ENCODE measurements at places on chromosomes 12 and 14.
A peak's percentile ranks its signal among the peaks of the same experiment; 100 is the strongest.

GRCh38 chr14:49494836-49495235 is 91.3 kb downstream of the RPS29 start:
- DNase-seq, result no peak

GRCh38 chr12:102955926-102956737 is 1.3 kb upstream of the ASCL1 start:
- DNase-seq, result no peak

GRCh38 chr12:87988534-87988933 is 40.7 kb downstream of the C12orf50 start:
- peak; percentile 64 for DNase-seq

DNA sequence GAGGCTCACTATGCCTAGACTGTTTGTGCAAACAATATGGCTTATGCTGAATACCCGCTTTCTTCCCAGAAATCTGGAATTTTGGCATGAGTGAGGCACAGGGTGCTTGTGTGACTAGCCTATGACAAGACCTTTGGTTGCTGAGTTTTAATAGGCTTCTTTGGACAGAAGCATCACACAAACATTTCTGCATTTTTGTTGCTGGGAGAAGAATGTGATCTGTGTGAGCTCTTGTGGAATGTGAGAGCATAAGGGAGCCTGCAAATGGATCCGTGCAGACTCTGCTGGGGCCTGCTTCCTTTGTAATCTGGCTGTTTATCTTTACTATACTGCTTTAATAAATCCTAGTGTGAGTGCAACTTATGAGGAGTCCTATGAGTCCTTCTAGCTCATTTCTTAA is 83.0 kb upstream of the ZDHHC17 start:
- no peak for DNase-seq

GRCh38 chr12:11943919-11944700 is 126.6 kb upstream of the BCL2L14 start:
- DNase-seq, result no peak

DNA sequence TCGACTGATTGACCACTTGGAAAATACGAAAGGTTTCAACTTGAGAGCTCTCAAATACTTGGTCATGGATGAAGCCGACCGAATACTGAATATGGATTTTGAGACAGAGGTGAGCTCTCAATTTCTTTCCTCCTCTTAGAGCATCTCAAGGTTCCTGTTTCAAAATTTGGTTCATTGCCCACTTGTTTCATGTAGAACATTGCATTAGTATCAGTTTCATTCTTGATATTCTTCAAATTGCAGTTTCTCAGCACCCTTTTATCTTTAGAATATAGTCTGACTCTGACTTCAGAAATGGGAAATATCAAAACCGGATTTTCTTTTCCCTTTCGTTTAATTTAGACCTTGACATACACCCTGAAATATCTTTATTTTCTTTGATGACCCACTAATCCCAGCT is 8.8 kb downstream of the DDX47 start:
- no peak for DNase-seq
